ENCODE measurements at places on chromosomes 4 and X.

DNA sequence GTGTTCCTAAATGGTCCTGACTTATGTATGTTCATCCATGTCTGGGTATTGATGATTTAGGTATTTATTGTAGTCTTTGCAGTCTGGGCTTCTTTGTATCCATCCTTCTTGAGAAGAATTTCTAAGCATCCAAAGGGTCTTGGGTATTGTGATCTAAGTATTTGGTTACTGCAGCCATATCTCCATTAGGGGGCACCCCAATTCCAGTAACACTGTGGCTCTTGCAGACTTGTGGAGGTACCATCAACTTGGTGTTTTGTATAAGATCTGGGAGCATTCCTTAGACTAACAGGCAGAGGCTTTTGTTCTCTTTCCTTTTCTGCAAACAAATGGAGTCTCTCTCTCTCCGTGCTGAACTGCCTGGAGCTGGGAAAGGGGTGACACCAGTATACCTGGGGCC is 113.7 kb upstream of the NEXMIF start:
- DNase-seq, result no peak

- DNase-seq, result no peak
Measured at GRCh38 chrX:154436983-154437752, at the start of gene GDI1. Gene GDI1 (plus strand): TSS chrX:154437154. CDS start chrX:154437255, 101 bp downstream.

DNA sequence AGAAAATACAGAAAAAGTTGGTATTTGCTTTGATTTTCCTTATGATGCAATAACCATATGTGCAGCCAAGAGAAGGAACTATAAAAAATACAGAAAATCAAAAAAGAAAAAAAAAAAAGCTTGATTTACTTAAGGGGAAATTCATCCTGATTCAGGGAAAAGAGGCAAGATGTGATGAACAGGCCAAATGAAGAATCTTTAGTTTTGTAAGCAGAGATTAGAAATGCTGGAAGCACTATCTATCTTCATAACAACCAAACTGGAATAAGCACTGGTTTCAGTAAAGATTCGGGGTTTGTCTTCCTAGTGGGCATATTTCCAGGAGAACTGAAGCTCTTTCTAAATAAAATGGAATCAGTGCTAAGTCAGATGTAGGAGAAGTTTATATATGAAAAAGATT is 82.9 kb upstream of the KCNIP4 start:
- DNase-seq, result no peak

GRCh38 chr4:118743867-118744266 is 58.7 kb downstream of the METTL14 start:
- DNase-seq, result no peak

DNA sequence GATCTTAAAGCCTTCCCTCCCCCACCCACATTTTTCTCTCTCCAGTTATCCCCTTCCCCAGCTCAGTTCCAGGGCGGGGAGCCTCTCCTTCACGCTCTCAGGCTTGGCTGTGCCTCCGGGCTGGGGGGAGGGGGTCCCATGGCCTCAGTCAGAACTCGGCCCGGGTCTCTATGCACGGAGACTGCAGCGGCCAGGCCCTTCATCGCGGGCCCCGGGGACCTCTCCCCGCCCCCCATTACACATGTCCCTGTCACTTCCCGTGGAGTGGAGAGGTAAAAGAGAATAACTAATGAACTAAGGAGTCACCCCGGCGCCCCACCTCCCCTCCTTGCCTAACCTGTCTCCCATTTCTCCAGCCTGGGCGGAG is 838 bp upstream of the PRICKLE3 start:
- DNase-seq, result no peak

GRCh38 chr4:124032035-124032434 is 635.4 kb downstream of the SPRY1 start:
- DNase-seq, result no peak

DNA sequence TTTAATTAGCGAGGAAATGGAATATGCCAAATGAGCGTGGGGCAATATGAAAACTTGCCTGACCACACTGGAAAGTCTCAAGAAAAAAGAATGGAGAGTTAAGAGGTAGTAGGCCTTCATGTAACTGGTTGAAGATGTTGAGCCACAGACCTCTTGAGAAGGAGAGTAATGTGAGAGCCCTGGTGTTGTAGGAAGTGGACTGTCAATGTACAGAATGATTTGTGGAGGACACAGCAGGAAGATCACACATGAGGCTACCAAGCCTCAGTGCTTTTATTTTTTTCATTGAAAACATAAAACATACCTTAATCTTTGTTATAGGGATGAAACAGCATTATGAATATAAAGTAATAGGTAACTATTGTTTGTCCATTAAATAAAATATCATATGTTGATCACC is 331.6 kb downstream of the UNC5C start:
- DNase-seq, result no peak

DNA sequence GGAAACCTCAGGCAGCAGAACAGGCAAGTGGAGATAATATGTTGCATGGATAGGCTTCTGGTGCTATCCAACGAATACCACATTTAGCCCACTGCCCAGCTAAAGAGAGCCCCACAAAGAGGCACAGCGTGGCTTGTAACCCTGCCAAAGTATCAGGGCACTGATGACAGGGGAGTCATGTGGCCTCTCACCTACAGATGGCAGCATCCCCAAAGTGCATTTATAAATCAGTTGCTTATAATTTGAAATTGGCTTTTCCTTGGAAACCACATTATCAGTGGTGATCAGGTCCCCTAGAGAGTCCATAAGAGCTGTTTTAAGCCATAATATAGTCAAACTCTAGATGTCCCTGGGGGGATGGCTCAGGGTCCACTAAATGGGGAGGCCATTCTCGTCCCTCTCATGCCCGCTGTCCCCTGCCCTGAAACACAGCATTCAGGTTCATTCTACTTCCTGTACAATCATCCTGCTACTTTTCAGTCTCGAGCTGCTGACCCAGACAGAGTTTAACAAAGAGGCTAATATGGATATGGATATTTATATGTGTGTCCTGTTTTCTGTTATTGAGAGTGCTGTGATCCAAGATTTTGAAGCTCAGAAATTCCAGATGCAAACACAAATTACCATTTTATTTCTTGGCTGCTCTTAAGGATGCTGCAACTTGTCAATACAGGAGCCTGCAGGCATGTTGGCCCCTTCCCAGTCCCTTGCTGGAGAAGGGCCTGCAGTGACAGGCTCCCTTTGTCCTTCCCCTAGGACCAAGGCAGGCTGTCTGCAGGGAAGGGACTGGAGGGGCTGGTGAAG is 28.5 kb downstream of the SRPX start:
- DNase-seq, result no peak

GRCh38 chr4:170662250-170662649 is 572.5 kb upstream of the AADAT start:
- DNase-seq, result no peak

DNA sequence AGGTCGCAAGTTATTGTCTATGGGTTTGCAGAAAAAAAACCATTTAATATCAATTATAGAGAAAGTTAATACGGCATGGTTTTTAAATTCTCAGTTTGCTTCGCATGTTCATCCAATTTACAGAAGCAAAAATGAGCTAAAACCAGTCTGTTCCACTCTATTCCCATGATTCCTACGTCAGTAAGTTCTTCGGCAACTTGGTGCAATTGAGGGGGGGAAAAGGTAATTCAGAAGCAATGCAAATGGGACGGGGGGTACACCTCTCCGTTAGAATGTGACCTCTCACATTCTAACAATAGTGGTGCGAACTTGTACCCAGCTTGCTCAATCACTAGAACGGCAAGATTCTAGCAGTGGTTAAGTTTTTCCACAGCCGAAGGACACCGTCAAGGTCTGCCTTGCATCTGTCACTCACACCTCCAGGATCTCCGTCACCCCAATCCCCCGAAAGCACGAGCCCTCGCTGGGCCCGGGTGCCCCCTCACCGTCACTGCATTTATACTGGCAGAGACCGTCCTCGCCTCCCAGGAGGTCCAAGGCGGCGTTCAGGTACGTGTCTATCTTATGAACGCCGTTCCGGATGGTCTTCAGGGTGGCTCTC is 653 bp downstream of the PLA2G12A start:
- no peak for DNase-seq

- DNase-seq, result no peak
Measured at GRCh38 chrX:1502241-1502640, 34.7 kb downstream of the P2RY8 start.
